Stimulated activated CD4-positive, alpha-beta T cell treated with anti-CD3 and anti-CD28 coated beads, Interleukin-4, amount 100 ng/mL, for 24 hours (primary cell): ENCODE measurements at places on chromosomes 1 and 21.

- no peak for DNase-seq
These were observed 222.9 kb upstream of the RAB4A start for GRCh38 chr1:229047840-229048620.

- DNase-seq: no peak
These were observed 202.7 kb upstream of the SNX7 start for GRCh38 chr1:98458511-98459485.

DNA sequence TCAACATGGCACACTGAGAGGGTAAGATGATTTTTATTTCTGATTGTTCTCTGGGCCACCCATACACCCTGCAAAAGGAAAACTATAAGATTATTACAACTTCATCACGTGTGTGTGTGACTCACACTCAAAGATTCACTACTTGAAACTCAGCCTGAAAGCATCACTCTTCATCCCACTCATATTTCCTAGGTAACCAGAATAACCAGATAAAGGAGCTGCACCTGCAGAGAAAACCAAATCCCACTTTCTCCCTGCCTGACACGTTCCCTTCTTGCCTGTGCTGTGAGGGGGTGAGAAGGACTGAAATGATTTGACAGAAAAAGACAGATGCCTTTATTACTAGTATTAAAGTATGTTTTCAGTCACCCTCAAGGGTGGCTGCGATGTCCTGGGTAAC, 131.6 kb downstream of the TGFBR3 start:
- DNase-seq: peak; percentile 73

DNA sequence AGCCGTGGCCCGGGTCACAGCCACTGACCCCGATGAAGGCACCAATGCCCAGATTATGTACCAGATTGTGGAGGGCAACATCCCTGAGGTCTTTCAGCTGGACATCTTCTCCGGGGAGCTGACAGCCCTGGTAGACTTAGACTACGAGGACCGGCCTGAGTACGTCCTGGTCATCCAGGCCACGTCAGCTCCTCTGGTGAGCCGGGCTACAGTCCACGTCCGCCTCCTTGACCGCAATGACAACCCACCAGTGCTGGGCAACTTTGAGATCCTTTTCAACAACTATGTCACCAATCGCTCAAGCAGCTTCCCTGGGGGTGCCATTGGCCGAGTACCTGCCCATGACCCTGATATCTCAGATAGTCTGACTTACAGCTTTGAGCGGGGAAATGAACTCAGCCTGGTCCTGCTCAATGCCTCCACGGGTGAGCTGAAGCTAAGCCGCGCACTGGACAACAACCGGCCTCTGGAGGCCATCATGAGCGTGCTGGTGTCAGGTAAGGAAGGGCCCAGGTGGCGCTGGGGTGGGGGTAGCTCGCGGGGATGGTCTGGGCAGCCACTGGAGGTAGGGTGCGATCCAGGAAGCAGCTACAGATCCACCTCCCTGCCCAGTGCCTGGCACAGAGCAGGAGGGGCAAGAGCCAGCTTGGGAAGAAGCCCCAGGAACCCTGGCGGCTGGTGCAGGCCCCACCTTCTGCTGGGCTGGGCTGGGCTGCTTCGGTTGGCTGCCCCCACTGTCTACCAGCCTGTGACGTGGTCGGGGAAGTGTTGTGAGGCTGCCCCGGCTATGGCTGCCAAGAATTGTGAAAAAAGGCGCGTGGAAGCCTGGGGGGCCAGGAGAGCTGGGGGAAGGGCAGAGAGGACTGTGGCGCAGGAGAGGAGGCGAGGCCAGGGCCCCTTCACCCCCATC, 3.8 kb downstream of the CELSR2 start:
- DNase-seq: no peak

DNA sequence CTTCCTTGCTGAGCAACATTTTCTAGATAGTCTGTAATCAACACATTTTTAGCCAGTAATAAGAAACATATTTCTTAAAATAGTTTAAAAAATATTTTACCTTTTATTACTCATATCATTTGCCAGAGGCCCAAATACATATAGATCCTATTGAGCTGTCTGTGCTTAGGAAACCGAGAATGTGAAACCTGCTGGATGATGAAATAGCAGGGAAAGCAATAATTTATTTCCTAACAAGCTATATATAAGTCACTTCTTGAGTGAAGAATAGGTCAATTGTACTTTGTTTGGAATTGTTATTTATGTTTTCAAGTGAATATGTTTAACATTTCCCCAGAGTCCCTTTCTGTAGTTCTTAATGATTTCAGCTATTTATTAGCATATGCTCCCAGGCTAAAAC, 339.9 kb upstream of the TMPRSS15 start:
- no peak for DNase-seq

DNA sequence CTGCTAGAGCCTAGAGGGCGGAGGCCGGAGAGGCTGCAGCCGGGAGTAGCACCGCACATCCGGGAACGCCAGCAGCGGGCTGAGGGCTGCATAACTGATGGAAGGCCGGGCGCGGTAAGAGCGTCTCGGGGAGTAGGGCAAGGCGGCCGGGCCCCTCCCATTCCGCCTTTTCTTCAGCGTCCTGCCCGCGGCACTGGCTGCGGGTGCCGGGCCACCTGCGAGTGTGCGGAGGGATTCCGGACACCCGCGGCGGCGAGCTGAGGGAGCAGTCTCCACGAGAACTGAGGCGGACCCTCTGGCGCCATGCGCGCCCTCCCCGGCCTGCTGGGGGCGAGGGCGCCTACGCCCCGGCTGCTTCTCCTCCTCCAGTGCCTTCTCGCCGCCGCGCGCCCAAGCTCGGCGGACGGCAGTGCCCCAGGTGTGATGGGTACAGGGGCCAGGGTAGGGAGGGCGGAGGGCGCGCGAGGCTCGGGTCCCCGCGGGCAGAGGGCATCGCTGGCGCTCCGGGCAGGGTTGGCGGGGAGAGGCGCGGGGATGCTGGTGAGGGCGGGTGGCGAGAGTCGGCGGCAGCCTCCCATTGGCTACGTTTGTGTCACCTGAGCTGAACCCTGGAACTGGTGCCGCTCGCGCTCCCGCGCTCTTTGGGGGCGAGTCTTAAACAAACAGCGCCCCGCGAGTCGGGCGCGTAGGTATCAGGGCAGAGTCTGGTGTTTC, 334.4 kb downstream of the SRGAP2C start:
- DNase-seq: peak; percentile 84

GRCh38 chr1:221794079-221794670, 52.3 kb upstream of the DUSP10 start:
- DNase-seq: peak; percentile 54

GRCh38 chr1:114490274-114490693, 20.7 kb downstream of the TRIM33 start:
- no peak for DNase-seq

DNA sequence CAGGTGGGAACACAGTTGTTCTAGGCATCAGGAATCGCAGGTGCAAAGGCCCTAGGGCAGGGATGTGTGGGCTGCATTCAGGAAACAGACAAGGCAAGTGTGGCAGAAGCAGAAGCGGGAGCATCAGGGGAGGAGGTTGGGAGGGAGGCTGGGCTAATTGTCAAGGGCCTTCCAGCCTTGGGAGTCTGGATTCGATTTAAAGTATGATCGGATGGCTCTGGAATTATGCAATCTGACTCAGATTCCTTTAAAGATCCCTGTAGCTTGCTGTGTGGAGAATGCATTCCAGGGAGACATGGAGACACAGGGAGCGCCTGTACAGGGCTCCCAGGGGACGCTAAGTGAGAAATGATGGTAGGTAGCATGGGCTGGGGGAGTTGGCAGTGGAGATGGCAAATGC, 86.5 kb downstream of the LACTBL1 start:
- no peak for DNase-seq

DNA sequence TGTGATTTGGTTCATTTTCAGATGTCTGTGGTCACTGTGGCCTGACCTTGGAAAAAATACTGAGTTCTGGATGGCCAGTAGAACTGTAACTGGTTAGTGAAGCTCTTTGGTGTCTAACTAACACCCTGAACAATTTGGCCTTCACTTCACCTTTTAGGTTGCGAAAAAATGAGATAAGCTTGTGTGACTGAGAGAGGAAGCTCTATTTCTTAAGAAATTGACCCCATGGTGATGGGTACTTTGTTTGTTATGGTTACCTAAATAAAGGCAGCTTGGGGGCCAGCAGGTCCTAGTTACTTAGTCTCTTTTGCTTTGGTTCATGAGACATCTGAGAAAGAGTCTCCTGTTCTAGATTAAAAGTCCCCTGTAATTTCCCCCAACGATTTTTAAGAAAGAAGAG, 181.6 kb downstream of the ZNF326 start:
- no peak for DNase-seq

- peak; percentile 71 for DNase-seq
These were observed 120.6 kb downstream of the SPSB1 start for GRCh38 chr1:9413071-9413876.

DNA sequence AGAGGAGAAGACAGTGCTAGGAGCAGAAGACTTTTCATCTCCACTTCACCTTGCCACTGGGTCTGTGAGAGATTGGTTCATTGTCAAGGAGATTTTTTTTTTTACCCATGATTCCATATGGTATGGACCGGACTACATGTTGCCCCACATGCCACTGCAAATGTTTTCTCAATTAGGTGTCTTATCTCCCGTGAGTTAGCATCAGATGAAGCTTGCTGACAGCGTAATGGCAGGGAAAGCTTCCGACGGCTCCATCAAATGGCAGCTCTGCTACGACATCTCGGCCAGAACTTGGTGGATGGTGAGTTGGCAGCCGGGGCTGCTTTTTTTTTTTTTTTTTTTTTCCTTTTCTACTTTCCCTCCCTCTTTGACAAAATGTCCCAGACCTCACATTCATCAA, 217.2 kb upstream of the NFIA start:
- DNase-seq: no peak

- no peak for DNase-seq
These were observed 44.8 kb downstream of the RIMS3 start for GRCh38 chr1:40620586-40621210.

DNA sequence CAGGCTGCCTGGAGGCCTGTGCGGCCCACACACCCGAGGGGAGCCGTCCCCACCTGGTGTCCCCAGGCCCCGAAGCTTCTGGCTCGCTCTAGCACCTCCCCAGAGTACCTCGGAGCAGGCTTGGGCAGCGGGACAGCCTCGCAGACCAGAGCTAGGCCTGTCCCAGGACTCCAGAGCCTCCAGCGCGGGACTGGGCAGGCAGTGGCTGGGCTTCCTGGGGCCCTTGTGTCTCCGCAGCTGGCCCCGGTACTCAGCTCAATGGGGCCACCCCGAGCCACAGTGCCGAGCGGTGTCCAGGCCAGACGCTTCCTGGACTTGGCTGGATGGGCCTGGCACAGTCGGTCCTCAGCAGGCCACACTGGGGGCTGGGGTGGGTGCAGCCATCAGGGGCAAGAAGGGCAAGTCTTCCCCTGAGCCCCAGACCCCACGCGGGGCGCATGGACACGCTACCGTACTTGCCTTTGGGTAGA, 4.9 kb downstream of the SCNN1D start:
- DNase-seq: no peak

- no peak for DNase-seq
These were observed 273.4 kb downstream of the VAV3 start for GRCh38 chr1:107691540-107691939.

DNA sequence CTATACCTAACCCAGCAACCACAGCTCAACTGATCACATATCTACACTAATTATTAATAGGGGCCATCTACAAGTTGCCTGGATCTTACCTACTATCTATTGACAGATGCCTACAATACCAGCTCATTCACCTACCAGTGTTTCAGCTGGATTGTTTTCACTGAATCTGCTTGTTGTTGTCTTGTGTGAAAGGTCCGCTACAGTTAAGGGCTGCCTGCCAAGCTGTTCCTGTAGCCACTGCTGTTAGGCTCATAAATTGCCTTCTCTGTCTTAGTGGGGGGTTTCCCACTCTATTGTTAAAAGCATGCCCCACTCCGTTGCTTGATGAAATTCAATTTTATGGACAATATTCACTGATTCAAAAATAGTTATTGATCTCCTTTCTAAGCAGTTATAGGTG, 199.7 kb upstream of the TMPRSS15 start:
- DNase-seq: no peak

DNA sequence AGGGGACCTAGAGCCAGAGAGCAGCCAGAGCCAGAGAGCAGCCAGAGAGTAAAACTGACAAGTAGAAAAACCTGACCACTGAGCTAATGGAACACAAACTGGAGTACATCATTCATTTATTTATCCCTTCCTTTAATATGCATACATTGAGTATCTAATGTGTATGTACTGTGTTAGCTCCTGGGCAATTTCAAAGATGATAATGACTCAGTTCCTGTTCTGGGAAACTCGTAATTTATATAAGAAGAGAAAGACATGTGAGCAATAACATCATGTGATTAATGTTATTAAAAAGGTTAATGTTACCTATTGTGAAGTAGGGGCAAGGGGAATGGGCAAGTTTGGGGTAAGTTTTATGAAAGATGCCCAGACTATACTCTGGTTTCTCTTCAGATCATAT, 199.9 kb downstream of the TNR start:
- no peak for DNase-seq

- no peak for DNase-seq
These were observed 53.7 kb upstream of the RIPK4 start for GRCh38 chr21:41820384-41821080.

DNA sequence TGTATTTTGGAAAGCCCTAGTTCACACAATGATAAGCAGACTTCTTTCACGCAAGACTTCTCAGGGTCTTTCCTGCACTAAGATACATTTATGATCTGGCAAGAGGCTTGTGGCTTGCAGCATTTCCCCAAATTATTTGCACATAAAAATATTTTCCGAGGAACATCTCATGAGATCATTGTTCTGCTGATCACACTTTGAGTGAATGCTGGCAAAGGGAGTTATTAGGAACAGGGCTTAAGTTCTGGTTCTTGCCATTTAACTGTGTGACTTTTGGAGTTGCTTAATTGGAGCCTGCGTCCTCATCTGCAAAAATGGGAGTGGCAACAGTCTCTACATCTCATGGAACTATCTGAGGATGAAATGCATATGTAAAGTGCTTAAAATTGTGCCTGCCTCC, 50.2 kb downstream of the GADD45A start:
- no peak for DNase-seq
